ENCODE measurements at places on chromosomes 16 and 17. TPM values are rescaled to one million over a fixed set of nuclear protein-coding genes. Genes with fewer than 3 reads are reported as not detected.

DNA sequence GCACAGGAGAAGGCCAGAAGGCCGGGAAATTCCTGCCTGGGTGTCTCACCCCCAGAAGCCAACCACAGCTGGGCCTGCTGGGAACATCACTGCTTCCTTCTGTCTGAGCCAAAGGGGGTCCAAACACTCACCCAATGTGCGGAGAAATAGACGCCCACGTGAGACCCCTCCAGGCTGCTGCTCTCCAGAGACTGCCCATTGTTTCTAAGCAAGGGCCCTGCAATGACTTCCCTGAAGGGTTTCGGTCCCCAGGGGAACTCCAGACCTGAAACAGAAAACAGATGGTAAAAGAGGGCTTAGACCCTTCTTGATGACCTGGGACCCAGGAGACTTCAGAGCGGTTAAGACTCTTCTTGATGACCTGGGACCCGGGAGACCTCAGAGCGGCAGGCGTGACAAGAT, 41.3 kb downstream of the MRM3 start:
- DNase-seq, result no peak

DNA sequence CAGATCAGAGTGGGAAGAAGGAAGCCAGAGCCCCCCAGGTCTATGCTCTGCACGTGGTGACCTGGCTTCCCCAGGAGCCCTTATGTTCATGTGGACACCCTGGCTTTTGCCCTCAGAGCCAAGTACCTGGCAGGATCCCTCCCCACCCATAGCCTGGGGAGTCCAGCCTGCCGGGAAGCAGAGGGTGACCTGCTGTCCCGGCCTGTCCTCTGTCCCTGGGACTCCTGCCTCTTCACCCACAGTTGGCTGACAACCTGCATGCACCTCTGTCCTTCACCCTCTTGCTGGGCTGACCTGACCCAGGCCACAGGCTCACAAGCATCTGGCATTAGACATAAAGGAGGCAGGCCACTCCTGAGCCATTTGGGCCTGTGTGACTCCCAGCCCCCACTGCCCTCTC, 60.2 kb downstream of the SMPD3 start:
- no peak for DNase-seq

Gene PDIA2
- polyA plus RNA-seq, result 1.4 TPM

Gene TTC19
- polyA plus RNA-seq, result 61.8 TPM

- no peak for DNase-seq
These were observed 931 bp upstream of the CPHXL start for GRCh38 chr16:75727221-75727620.

Gene GAST
- not detected for polyA plus RNA-seq

DNA sequence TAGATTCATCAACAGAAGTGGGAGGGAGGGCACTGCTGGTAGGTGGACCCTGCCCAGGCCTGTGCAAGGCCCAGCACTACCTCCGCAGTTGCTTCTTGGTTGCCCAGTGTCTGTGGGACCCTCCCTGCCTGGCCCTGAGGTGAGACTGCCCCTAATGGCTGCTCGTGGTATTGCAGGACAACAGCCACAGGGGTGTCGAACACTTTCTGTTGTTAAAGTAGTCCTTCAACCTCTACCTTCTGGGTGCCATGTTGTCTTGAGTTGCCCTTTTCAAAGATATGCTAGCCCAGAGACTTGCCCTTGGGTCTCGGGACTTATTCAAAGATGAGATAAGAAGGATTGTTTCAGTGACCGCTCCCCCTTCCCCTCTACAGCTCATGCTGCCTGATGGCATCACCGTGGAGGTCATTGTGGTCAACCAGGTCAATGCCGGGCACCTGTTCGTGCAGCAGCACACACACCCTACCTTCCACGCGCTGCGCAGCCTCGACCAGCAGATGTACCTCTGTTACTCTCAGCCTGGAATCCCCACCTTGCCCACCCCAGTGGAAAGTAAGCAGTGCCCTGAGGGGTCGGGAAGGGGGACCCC, 29.1 kb downstream of the AKAP1 start:
- DNase-seq, result no peak

DNA sequence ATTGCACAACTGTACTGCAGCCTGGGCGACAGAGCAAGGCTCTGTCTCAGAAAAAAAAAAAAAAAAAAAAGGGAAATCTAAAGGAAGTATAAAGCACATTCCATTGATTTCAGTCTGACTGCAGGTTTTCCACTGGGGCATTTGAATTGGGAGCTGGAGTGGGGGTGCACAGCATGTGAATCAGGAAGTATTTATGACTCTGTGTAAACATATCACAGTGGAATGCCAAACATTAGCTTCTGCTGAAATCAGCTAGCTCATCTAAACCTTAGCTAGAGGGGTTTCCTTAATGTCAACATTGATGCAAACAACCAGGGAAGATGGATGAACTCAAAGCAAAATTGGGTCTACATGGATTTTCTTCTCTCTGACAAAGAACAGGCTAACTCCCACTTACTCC, 641.0 kb upstream of the EEF2KMT start:
- DNase-seq, result no peak

DNA sequence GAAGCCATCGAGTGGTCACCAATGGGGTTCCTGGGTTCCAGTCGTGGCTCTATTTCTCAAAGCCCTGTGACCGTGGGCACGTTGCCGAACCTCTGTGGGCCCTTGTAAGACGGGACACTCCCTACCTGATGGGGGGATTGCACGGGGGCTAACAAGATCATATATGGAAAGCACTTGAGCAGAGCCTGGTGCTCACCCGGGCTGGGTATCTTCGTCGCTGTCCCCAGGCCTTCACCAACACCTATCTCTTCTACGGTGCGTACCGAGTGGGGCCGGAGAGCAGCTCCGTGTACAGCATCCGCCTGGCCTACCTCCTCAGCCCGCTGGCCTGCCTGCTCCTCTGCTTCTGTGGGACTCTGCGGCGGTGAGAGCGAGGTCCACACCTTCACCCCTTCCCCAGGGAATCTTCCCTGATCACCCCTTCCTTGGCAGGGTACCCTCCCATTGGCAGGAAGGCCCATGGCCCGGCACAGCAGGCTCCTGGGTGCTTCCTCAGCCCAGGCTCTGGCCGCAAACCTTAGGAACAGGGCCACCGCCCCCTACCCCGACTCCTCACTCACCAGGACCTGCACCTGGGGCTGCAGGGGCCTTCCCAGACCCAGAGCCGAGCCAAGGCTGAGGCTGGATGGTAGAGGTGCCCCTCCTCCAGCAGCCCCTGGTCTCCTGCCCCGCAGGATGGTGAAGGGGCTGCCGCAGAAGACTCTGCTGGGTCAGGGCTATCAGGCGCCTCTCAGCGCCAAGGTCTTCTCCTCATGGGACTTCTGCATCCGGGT, 2.8 kb downstream of the TMC8 start:
- no peak for DNase-seq

DNA sequence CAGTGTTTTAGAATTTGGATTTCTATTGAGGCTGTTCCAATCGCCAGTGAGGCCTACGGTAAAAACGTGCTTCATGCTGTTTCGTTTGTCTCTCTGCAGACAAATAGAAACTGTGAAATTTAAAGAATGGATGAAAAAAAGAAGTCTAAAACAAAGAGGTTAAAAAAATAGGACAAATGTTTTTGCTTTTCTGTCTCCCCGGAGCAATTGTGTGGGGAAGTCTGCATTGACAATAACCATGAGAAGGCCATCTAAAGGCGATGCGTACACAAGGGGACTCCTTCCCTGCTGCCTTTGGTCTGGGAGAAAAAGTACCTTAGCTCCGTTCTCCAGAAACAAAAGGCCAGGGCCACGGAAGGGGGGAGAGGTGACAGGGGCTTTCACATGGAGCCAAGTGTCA, 4.6 kb upstream of the ZFHX3 start:
- no peak for DNase-seq

DNA sequence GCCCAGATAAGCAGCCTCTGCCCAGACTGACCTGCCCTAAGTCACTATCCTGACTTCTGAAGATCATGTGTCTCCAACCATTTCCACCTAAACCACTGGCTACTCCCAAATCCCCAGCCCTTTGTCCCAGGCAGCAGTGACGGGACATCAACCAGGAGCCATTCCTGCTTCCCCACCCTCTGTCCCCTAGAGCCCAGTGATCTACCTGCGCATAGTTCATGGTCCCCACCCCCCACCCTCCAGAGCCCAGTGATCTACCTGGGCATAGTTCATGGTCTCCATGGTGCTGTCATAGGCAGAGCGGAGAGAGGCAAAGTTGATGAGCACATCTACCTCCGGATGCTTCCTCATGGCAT, 26.8 kb downstream of the ACLY start:
- no peak for DNase-seq

- DNase-seq, result no peak
These were observed 10.1 kb downstream of the ULK2 start for GRCh38 chr17:19857640-19858039.

DNA sequence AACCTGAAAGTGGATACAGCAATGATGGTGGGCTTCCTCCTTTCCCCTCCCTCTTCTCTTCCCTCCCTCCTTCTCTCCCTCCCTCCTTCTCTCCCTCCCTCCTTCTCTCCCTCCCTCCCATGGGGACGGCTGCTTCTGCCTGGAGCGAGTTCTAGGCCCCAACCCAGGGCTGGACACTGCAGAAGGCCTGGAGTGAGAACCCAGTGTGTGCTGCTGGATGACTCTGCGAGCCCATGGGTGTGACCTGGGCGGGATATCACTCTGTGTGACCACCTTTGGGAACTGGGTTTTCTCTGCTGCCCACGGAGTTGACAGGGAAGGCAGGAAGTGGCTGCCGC, 242.6 kb upstream of the GSE1 start:
- no peak for DNase-seq

DNA sequence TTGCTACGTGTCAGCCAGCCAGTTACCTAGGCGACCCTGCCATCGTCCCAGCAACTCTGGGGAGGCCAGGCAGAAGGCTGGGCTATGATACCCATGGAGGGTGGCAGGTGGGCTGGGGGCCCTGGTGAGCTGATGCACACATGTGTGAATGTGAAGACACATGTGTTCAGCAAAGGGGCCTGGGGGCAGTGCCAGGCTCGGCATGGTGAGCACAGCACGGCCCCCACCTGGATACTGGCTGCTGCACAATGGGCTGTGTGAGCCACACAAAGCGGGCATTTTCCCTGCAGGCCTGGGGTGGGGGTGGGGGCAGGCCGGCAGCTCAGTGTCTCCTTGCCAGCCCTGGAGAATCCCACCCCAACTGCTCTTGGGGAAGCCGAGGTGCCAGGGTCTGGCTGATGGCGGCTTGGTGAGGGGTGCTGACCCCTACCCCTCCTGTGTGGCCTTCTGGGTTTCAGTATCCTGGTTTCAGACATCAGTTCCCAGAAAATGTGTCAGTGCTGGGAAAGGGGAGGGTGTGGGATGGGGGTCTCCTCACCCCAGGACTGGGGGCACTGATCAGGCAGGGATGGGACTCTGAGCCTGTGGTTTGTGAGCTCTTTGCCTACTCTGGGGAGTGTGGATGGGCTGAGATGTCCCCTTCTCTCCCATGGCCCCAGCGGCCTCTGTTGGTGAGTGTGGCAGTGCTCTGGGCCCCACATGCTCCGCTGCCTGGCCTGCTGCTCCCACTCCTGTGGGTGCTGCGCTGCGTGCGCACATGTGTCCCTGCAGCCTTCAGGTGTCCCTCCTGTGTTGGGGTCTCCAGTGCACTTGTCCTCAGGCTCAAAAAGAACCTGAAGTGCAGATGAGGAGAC, 5.1 kb downstream of the LLGL1 start:
- DNase-seq, result no peak

- DNase-seq, result no peak
These were observed 39.8 kb downstream of the ABAT start for GRCh38 chr16:8714174-8714573.

GRCh38 chr16:814974-815373, 14.4 kb upstream of the GNG13 start:
- DNase-seq, result no peak

Gene KRTAP1-5
- not detected for polyA plus RNA-seq

Gene SLC13A5
- polyA plus RNA-seq, result 1.9 TPM

DNA sequence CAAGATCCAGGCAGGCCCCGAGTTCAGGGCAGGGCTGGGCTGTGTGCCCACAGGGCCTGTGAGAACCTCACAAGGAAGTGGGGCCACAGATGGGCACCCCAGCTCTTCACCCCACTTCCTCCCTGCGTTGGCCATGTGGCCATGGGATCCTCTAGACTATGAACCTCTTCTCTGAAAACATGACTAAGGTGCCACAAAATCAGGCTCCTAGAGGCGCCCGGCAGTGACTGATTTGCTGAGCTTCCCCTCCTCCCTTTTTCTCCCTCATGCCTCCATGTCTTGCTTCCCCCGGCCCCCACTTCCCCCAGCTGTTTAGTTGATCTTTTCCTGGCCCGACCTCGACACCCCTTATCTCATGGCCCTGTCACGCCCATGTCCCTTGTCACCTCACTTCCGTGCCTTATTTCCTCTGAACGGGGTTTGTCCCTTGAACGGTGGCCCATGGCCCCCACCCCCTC, 87.1 kb downstream of the KCNJ12 start:
- DNase-seq, result no peak

Gene MMP2
- 319 TPM for polyA plus RNA-seq

Gene PRR35
- polyA plus RNA-seq, result 8.6 TPM

GRCh38 chr17:9899280-9900043, 5.6 kb downstream of the RCVRN start:
- DNase-seq, result no peak

GRCh38 chr17:68567035-68567434, 34.1 kb downstream of the FAM20A start:
- DNase-seq, result no peak

GRCh38 chr16:51615141-51615540, 464.1 kb upstream of the SALL1 start:
- no peak for DNase-seq

- DNase-seq, result no peak
These were observed 15.3 kb downstream of the SGCA start for GRCh38 chr17:50181144-50181543.

Gene CNGB1
- 0.07 TPM for polyA plus RNA-seq

Gene IKZF3
- 0.21 TPM for polyA plus RNA-seq

DNA sequence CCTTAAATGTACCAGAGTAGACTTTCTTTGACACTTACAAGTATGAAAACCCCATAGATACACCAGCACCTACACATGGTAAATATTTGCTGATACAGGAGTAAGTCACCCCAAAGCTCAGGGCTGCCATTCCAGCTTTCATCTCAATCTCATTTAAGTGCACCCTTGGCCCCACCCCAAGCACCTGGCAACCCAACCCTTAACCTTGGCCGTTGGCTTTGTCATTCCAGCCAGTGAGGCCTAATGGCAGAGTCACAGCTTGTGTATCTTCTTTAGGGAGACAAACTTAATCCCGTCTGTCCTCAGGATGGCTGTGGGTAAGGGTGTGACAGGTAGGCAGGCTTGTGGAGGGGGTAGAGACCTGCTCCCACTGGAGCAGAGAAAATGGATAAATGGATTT, 31.5 kb upstream of the TMEM220 start:
- no peak for DNase-seq

DNA sequence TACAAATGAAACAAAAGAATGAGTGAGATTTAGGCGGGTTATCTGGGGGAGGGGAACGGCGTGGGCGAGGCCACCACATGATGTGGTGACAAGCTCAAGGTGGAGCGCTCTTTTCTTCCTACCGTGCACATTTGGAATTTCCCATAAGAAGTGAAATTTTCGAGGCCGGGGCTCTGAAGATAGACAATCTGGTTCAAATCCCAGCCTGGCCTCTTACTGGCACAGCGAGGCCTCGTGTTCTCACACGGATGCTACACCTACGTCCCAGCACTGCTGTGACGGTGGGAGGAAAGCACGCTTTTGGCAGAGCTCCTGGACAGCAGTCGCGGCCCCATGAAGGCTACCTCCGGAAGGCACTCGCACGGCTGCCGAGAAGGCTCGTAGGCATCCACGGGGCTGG, 25.2 kb downstream of the ZDHHC7 start:
- DNase-seq, result no peak

GRCh38 chr17:30299000-30299399, 7.3 kb upstream of the BLMH start:
- no peak for DNase-seq

Gene NR1D1
- polyA plus RNA-seq, result 2.8 TPM

- DNase-seq, result no peak
These were observed 45.0 kb downstream of the SLC7A5 start for GRCh38 chr16:87824016-87824990.

- DNase-seq, result no peak
These were observed 7.4 kb downstream of the NAGLU start for GRCh38 chr17:42543190-42544079.

Gene INCA1
- polyA plus RNA-seq, result 7.8 TPM
